ENCODE measurements at places on chromosomes 3 and 15.

- no peak for DNase-seq
Observed at GRCh38 chr15:35256551-35256950, 171.5 kb upstream of the NANOGP8 start.

- DNase-seq = no peak
Observed at GRCh38 chr3:53834429-53835095, 11.7 kb downstream of the CHDH start.

DNA sequence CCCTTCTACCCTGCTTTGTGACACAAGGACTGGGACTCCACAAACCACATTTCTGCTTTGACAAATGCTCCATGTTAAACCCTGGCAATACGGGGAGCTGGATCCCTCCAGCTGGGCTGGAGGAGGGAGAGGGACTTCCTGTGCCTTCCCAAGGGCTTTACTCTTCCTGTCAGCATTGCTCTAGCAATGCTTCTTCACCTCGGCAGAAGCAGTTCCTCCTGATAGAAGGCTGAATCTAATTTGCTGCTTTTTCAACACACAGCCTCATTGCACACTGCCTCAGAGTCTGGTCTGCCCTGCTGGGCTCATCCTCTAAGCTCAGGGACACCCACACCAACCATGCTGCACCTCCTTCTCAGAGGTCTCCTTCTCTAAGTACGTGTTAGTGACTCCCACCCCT lies 142.8 kb upstream of the SMAD3 start:
- DNase-seq = no peak

DNA sequence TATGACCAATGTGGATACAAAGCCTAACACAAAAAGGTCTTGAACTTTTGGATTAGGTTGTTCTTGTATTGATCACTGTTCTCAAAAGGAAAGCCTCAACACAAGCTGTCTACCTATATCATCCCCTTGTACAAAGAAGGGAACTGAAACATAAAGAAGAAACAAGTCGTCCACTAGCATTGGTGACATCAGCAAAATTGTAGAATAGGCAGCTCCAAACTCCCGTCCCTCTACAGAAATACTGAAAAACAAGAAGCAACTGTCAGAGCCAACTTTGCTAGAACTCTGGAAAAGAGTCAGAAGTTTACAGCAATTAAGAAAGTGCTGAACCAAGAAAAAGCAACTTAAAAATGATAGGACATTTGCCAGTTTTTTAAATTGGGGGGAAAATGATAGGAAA lies 7.5 kb upstream of the NR1I2 start:
- no peak for DNase-seq

DNA sequence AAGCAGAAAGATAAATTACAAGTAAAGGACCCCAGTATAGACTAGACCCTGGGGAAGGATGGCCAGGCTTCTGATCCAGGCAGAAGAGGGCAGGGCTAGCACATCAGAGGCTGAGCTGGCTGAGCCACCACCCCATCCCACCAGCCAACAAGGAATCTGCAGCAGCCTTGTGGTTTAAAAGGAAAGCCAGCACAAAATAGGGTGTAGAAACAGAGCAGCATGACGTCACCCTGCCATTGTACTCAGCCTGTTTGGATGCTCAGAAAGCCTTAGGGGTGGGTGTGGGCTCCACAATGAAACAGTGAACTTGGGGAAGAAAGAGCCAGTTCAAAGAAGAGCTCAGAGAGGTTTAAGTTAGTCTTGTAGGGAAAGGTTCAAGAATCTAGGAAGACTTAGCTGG lies 28.2 kb downstream of the DUOX1 start:
- DNase-seq = no peak

GRCh38 chr3:150545419-150546225 lies 674 bp downstream of the SERP1 start:
- no peak for DNase-seq

DNA sequence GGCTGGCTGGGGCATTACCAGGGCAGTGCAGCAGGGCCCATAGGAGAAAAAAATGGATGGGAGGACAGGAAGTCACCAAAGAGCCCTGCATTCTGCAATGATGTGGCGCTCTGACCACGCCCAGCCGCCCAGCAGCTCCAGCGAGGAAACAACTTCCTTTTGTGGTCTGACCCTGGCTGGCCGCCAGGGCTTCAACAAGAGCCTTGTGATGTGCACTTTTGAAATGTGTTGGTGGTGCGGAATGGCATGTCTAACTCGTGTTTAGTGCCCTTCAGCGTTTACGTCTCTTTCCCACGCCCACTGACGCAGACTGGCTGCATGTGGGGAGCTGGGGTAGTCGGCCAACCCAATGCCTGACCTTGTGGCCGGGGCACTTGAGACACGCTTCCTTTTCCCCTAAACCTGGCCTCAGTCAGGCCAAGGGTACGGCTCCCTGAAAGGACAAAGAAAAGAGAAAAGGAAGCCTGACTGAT lies 81.9 kb upstream of the CTNNB1 start:
- no peak for DNase-seq
